ENCODE measurements at places on chromosomes 3 and 15. TPM values are rescaled to one million over a fixed set of nuclear protein-coding genes. Genes with fewer than 3 reads are reported as not detected.

- DNase-seq = no peak
Measured at GRCh38 chr3:135261916-135262315, 466.9 kb downstream of the EPHB1 start.

- no peak for DNase-seq
Measured at GRCh38 chr15:72313448-72313840, 6.5 kb downstream of the CELF6 start.

- no peak for DNase-seq
Measured at GRCh38 chr3:129323651-129324294, 45.1 kb downstream of the HMCES start.

FOXL2 gene
- total RNA-seq = not detected

DNA sequence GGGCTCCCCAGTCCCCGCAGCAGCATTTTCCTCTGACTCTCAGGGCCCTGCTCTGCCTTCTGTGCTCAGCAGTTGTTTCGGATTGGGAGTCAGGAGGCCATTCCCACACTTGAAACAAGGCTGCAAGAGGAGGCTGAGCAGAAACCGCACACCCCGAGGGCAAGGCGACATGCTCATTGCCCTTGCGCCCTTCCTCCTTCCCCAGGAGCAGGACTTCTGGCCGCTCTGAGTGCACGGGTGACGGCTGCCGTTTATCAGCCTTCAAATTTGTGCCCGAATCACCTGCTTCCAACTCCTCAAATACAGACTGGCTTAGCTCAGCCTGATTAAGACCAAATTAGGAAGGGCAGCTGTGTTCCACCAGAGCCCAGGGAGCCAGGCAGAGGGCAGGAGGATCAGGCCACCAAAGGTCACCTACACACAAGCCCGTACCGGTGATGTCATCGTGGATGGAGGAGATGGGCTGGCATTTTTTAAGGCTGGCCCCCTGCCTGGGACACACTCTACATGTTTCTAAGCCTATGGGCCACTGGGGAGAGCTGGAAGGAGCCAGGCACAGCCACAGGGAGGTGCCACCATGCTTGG is 38.1 kb downstream of the TM2D3 start:
- DNase-seq = no peak

C3orf62 gene
- 2.6 TPM for total RNA-seq

LMCD1 gene
- 49.6 TPM for total RNA-seq

FANCI gene
- 3.6 TPM for total RNA-seq
